ENCODE measurements at places on chromosomes 1 and 21.

DNA sequence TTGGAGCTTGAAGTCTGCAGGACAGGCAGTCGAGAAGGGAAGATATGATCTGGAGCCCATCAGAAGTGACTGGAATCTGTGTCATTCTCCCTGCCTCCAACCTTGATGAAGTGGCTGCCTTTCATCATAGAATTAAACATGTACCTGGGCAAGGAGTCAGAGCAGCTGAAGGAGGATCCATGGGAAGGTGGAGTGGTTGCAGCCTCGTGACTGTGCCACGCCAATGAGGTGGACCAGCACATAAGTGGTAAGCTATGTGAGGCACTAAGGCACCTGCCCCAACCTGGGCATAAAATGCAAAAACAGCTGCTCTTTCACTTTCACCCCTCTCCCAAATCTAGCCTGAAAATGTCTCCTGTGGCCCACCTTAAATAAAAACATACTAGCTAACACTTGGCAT, 7.3 kb downstream of the SLC22A15 start:
- no peak for DNase-seq

- no peak for DNase-seq
Measured at GRCh38 chr21:20822666-20823065, 175.5 kb upstream of the NCAM2 start.

DNA sequence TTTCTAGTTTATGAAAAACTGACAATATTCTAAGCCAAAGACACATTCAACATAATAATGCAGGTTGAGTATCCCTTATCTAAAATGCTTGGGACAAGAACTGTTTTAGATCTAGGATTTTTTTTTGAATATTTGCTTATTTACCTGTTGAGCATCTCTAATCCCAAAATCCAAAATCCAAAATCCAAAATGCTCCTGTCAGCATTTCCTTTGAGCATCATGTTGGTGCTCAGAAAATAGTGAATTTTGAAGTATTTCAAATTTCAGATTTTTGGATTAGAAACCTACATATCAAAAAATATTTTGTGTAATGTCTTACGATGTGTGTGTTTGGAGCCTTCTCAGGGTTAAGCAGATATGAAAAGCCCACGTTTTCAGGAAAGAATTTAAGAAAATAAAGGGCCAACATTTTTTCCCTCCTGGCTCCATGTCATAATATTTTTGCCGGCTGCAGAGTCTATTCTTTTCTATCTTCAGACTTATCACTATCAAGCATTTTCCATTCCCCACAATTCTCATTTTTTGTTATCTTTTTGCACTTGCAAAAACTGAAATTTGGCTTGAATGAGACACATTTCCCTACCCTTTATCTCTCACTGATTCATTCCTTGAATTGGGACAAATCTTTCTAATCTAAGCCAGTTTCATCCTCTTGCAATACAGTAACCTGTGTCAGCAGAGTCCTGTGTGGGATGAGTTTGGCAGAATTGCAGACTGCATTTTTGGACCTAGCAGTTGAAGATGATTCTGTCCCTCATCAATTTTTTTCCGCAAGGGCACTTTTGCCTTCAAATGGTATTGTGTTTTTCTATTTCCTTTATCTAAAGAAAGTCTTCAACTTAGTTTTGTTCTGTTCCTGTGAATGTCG, 233.9 kb downstream of the DISC1 start:
- DNase-seq = no peak

GRCh38 chr1:219794085-219794743, 134.1 kb downstream of the SLC30A10 start:
- no peak for DNase-seq

DNA sequence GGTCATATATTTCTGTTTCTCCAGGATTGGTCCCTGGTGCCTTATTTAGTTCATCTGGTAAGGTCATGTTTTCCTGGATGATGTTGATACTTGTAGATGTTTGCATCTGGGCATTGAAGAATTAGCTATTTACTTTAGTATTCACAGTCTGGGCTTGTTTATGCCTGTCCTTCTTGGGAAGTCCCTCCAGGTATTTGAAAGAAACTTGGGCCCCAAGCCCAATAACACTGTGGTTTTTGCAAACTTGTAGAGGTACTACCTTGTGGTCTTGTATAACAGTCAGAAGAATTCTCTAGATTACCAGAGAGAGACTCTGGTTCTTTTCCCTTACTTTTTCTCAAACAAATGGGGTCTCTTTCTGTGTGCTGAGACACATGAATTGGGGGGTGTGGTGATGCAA, 251.4 kb upstream of the B3GALT2 start:
- no peak for DNase-seq

DNA sequence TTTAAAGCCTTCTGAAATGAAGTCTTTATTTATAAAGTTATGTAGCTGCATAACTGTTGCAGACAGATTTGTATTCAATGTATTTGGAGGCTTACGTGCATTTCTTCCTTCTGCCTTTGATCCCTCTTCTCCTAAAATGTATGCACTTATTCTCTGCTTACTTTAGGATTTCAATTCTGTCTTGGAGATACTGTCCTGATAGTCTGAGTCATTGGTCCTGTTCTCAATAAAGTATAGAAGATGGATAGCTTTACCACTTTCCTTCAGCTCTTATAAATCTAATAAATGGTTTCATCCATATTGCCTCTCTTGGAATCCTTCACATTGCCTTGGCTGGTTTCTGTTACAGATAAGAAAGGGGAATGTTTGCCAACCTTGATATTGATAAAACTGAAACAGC, 430.1 kb upstream of the CAMK1G start:
- DNase-seq = no peak

- no peak for DNase-seq
Measured at GRCh38 chr1:1332031-1332755, 1.1 kb downstream of the TAS1R3 start.

- DNase-seq = no peak
Measured at GRCh38 chr1:65221638-65222339, 73.8 kb downstream of the AK4 start.

DNA sequence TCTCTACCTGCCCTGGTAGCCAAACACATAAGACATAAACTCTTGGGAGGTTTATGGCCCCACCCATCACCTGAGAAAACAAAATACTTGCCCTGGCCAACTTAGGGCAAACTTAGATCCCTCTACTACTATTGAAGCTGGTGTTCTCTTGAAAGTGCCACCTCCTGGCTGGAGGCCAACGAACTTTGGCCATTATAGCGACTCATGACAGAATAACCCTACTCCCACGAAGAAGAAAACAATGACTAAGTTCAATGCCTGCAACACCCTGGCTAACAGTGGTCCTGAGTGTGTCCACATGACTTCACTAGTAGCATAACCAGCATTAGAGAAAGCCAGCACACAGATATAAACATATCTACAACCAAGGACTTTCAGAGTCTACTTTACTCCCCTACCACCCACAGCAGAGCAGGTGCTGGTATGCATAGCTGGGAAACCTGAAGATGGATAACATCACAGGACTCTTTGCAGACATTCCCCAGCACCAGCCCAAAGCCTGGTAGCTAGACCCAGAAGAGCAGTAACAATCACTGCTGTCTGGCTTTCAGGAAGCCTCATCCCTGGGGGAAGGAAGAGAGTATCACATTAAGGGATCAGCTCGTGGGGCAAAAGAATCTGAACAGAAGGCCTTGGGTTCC, 81.0 kb downstream of the SLC30A10 start:
- no peak for DNase-seq

DNA sequence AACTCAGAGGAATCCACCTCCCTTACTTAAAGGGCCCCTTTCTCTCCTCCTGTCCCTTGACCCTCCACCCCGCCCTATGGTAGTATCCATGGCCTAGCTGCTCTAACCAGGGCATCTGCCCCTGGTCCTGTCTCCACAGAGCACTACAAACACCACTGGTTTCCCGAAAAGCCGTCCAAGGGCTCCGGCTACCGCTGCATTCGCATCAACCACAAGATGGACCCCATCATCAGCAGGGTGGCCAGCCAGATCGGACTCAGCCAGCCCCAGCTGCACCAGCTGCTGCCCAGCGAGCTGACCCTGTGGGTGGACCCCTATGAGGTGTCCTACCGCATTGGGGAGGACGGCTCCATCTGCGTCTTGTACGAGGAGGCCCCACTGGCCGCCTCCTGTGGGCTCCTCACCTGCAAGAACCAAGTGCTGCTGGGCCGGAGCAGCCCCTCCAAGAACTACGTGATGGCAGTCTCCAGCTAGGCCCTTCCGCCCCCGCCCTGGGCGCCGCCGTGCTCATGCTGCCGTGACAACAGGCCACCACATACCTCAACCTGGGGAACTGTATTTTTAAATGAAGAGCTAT, 1.7 kb downstream of the BTG2 start:
- DNase-seq = no peak

DNA sequence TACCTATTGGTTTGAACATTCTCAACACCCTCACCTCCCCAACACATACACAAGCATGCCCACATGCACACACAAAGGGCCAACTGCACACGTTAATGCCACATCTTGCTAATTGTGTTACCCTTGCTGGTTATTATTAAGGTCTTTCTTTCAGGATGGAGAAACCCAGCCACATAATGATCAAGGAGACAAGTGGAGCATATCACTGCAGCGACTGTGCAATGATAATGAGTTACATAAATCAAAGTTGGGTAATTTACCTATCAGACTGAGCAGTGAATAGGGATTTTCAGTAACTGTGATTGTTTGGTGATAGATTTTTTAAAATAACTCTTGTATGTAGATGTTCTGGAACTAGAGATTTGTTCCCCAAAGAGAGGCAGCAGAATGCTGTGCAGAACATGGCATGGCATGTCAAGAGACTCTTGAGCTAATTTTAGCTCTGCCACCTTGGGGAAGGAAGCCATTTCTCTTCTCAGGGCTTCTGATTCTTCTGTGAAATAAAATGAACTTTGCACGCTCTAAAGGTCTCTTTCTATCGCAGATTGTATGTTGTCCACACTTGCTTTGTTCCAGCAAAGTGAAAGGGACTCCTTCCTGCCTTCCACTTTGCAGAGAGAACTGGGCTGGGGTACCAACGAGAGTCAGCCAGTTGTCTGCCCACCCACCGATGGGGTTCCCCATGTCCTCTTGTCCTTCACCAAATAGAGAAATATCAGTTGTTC, 126.0 kb upstream of the CAMK1G start:
- no peak for DNase-seq
